ENCODE measurements at places on chromosomes 5 and 9.

DNA sequence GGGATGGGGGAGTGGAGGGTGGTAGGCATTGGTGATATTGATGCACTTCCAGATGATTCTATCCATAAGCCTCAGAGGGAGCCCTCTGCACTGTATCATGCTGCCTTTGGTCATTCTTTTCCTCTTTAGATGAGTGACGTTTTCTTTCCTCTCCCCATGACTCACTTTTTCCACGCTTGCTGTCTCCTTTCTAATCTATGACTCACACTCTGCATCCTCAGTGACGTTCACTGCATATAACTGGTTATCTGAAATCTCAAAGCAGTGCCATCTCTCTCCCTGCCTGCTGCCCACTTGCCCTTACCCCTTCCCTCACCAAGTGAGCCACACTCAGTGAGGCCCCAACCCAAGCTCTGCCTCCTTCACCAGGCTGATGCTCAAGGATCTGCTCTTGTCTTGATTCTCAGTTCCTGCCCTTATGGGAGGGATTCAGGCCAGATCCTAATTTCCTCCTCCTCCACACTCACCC, 31.6 kb downstream of the PTGS1 start:
- DNase-seq: peak; percentile 90

GRCh38 chr9:79164406-79164805, 407.4 kb upstream of the TLE4 start:
- no peak for DNase-seq

DNA sequence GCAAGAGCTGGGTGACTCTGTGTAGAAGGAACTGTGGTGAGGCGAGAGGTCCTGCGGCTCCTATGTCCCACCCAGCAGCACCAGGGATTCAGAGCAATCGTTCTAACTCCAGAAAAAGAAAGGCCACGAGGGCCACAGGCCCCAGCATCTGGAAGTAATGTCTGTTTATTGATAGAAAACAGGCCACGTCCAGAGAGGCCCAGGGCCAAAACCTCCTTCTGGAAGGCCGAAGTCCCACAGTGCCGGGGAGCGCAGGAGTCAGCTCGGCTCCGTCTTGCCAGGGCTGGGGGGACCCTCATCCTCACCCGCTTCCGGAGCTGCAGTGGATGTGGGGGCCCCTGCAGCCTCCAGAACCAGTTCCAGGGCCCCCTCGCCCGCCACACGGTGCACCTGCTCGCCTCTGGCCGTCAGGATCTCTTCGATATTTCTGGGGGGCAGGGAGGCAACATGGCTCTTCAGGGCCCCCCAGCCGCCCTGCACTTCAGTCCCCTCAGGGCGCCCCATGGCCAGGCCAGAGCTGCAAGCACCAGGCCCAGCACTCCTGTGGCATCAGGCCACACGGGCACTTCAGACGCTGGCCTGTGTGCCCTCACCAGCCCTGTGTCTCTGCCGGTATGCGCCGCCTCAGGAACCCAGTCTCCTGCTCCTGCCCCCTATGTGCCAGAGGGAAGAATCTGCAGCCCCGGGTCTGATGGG, 1.6 kb downstream of the DNLZ start:
- no peak for DNase-seq

DNA sequence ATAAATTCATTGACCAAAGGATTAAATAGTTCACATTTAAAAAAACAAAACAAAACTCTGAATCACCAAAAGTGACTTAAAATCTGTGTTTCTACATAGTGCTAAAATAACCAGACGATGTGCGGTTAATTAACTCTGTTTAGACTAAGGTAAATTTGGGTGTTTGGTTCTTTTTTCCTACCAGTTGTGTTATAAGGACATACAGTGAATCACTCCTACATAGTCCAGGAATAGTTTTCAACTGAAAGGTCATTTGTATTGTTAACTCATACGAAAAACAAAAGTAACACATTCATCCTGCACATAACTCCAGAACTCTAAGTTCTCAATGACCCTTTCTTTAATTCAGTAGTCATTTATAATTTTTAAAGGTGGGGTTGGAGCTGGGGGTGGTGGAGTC, 203.7 kb downstream of the GLIS3 start:
- peak; percentile 52 for DNase-seq

DNA sequence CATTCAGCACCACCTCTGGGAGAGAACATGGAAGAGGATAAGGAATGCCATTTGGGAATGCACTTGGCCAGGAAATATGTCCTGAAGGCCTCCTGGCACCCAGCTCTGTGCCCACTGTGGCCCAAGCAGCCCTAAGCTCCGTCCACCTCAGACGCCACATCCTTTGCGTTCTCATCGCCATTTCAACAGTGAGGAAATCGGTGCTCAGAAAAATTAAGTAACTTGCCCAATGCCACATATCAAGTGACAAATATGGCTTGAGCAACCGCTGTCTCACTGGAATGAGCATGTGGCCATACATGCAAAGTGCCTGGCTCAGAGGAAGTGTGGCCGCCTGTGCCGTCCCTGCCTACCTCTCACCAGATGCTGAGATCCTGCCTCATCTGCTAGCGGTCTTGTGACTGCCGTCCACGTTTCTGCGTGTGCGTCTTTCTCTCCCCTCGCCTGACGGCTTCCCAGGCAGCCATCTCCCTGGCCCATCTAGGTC, 984 bp upstream of the DOK3 start:
- no peak for DNase-seq

DNA sequence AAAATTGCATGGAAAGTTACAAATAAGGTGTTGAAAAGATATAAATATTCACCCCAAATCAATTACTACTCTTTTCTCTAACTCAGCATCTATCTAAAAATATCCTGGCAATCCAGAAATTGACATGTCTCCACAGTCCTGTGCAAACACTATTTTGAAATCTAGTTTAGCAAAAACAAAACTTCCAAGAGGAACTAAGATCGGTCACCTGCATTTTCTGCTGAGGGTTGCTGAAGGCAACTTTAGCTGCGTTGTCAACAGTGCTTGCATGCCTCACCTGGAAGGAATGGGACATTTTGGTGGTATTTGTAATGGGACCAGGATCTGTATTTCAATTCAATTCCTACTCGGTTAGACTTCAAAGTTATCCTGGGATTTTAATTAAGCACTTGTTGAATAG, 398.3 kb downstream of the NTRK2 start:
- DNase-seq: no peak

- DNase-seq: no peak
These were observed 57.8 kb downstream of the BARX1 start for GRCh38 chr9:93897075-93897970.

GRCh38 chr9:124495126-124496074, 11.8 kb downstream of the NR5A1 start:
- no peak for DNase-seq

GRCh38 chr9:97905228-97905627, 17.1 kb downstream of the TRMO start:
- no peak for DNase-seq

DNA sequence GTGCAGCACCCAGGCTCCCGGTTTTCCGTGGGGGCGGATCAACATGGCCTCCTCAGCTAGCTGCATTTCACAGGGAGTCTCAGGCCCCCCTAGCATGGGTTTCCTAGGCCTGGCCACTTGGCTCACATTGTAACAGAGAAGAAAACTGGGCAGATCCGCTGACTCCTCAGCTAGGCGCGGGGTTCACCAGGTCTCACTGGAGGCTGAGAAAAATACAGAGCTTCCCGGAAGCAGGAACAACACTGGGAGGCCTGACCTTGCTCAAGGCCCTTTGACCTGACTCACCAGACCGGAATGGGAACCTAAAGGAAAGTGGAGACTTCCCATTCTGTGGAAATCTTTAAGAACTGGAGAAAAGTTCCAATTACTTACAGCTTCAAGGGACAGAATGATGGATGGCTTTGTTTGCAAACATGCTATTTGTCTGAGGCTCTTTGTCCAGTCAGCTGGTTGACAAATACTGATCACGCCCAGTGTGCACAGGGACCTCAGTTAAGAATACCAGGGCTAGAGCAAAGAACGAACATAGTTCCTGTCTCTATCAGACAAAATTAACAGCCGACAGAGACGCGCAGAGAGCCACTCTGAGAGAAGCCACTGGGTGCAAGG, 88.7 kb upstream of the LRRTM2 start:
- DNase-seq: peak; percentile 68

- DNase-seq: no peak
These were observed 3.1 kb upstream of the DMAC1 start for GRCh38 chr9:7802666-7803065.

DNA sequence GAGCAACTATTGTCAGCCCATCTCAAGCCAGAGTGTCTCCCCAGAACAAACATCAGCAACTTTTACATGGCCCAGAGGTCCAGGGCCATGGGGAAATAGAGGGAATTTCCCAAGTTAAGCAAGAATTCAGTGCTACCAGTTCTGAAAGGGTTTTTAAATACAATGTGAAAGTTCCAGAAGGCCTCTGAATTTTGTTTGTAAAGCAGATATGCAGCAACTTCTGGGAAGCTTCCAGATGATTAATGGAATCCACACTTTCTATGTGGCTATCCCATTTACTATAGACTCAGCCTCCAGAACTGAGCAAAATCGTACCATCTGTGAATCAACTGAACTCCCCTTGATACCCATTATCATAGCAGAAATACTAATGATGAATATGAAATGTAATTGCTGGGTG, 93.8 kb downstream of the FEM1C start:
- DNase-seq: peak; percentile 90

- no peak for DNase-seq
These were observed 17.9 kb upstream of the TRIO start for GRCh38 chr5:14125262-14125661.

GRCh38 chr5:176915906-176916305, 16.8 kb upstream of the HK3 start:
- DNase-seq: no peak

DNA sequence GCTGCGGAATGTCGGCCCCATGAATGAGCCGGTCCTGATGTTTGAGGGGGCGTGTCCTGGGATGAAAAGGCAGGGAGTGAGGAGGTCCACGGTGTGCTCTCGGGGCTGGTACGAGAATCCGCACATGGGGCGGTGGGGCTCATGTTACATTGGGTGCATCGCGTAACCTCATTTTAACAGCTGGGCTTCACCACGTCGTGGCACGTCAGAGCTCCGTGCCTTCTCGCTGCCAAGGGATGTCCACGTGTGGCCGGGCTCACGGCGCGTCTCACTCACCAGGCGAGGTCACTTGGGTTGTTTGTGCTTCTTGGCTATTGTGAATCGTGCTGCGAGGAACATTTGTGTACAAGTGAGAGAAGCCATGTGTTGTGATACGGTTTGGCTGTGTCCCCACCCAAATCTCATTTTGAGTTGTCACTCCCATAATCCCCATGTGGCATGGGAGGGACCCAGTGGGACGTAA, 29.1 kb upstream of the IRX4 start:
- DNase-seq: no peak

GRCh38 chr9:76298521-76299144, 95.6 kb downstream of the RFK start:
- no peak for DNase-seq

- DNase-seq: peak; percentile 90
These were observed 117.8 kb downstream of the PTTG1 start for GRCh38 chr5:160539431-160539830.

DNA sequence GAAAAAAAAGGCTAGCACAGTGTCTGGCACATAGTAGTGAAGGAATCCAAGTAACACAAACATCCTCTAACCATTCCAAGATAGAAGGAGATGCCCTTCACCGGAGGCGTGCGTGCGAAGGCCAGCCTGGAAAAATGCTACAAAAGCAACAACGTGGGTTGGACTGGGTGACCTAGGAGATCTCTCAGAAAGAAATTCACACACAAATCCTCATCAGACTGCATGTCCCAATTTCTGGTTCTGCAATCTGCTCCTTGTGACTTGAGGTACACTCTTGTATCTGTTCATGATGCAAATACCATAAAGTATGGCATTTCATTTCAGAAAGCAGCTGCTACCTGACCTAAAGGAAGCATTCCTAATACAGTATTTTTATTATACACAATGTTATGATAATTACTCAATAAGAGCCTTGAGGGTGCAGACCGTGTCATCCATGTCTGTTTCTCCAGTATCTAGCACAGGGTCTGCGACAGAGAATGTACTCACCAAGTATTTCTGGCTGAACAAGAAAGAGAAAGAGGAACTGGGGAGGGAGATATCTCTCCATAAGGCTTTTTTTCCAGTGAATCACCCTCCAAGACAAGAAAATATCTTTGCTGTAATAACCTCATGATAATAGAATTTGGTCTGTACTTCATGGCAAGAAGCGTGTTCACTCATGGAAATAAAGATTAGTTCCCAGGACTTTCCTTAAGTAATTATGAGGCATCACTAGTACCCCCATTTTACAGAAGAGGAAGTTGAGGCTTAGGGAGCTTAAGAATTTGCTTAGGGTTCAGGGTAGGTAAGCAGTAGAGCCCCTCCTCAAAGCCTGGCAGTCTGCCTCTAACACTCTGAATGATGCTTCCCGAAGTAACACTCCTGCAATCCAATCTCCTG, 138.3 kb downstream of the CDK5RAP2 start:
- peak; percentile 4 for DNase-seq

- no peak for DNase-seq
These were observed 246.6 kb upstream of the CCNG1 start for GRCh38 chr5:163190784-163191183.

DNA sequence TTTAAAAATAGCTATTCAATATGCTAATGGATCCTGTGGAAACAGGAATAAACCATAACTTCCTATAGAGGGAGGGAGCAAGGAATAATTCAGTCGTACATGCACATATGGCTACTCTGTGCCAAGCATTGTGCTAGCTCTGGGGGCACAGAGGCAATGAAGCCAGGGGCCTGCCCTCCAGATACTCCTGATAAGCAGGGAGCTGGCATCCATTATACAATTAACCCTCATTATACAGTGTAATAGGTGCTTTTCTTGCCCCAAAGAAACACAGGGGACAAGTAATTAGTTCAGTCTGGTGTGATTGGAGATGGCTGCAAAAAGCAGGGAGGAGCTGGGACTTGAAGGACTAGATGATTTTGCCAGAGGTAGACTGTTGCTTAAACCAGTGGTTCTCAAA, 200.4 kb downstream of the SREK1 start:
- no peak for DNase-seq

GRCh38 chr5:81827500-81827899, 76.6 kb upstream of the SSBP2 start:
- no peak for DNase-seq

DNA sequence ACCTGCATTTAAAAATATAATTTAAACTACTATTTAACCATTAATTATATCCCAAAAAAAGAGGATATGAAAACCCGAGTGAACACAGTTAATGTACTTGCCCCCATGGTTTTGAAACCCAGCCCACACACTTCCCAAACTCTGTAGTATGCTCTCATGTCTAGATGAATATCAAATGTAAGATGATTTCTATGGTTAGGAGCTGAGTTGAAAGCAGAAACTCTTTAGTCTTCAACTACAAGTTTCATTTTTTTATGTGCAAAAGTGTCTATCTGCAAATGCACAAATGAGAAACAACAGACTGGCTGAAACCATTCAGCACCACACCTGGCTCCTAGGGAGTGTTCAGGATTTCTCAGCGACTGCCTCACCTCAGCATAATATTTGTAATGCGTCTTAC, 183.3 kb downstream of the SEMA5A start:
- no peak for DNase-seq

DNA sequence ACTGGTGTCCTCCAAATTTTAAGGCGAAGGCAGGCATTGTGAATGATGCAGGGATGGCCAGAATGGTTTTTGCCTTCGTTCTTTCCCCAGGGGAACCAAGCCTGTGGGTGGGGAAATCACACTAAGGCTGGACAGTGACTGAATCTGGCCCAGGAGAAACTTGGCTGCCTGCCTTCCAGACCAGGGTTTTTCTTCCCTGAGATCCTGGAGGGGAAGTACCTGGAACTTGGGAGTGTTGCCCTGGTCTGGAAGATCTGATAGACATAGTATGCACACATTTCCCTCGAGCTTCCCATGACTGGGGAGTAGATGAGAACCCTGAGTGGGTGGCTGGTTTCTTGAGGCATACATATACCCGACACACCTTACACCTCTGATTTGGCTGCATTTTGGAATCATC, 664 bp upstream of the IL11RA start:
- DNase-seq: peak; percentile 53

- peak; percentile 82 for DNase-seq
These were observed 12.1 kb downstream of the TMEM245 start for GRCh38 chr9:109107402-109108240.
